Activated CD4-positive, alpha-beta memory T cell treated with anti-CD3 and anti-CD28 coated beads for 36 hours (primary cell): ENCODE measurements at places on chromosomes 5 and 9.

GRCh38 chr9:38062498-38063362 is 6.3 kb downstream of the SHB start:
- DNase-seq, result no peak

DNA sequence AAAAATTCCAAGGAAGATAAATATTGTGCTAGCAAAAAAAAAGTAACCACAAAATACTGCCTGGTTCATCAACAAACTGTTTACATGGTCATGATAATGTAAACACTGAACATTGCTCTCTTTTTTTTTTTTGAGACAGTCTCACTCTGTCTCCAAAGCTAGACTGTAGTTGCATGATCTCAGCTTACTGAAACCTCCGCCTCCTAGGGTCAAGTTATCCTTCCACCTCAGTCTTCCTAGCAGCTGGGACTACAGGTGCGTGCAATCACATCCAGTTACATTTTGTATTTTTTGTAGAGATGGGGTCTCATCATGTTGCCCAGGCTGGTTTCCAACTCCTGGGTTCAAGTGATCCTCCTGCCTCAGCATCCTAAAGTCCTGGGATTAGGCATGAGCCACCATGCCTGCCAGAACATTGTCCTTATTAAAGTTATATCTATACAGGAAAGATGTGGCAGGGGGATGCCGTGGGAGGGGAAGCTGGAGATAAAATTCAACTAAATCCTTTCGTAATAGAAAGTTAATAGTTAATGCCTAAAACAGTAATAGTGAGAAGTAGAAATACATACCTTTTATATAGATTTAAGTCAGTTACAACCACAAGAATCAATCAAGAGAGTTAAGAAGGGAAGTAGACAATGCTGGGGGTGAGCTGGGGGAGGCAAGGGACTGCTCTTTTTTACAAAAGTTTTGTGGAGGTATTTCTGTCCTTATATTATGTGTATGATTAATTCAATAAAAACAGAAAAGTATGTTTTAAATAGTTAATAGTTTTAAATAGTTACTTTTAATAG is 52.3 kb downstream of the RGMB start:
- DNase-seq, result no peak

GRCh38 chr9:137042751-137043727 is 2.9 kb downstream of the NPDC1 start:
- no peak for DNase-seq

- no peak for DNase-seq
Measured at GRCh38 chr9:113621309-113621791, 157.8 kb downstream of the RGS3 start.

DNA sequence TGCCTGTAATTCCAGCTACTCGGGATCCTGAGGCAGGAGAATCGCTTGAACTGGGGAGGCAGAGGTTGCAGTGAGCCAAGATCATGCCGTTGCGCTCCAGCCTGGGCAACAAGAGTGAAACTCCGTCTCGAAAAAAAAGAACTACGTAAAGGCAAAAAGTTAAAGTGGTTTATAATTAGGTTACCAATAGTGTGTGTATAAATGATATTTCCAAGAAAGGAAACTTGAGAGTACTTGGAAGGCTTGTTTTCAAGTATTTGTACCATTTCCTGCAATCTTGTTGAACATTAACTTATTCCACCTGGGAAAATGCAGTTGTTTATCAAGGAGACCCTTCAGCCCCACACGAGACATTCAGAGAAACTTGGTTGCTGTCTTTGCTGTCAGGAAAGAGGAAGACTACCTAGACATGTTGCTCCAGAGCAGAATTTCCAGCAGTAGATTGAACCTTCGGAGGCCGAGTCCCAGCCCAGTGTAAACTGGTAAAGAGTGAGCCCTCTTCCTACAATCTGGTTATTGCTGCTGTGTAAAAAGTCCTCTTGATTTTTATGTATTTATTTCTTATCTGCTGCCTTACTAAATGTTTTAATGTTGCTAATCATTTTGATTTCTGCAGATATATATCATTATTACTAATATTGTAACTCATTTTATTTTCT is 30.1 kb downstream of the STXBP1 start:
- DNase-seq, result no peak

DNA sequence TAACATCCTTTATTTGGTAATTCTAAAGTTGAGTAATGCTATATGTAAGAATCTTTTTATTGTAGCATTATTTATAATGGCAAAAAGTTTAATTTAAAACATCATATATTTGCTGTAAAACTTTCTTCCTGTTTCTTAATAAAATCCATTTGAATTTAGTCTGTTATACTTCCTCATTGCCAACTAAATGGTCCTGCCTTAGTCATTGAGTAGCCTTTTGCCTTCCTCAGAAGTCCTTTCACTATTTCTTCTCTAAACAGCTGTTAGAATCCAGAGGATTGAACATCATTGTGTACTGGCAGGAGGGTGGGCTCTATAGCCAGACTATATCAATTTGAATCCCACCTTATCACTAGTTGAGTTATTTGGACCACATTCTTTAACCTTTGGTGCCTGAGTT is 11.0 kb downstream of the SLC44A1 start:
- DNase-seq, result no peak

GRCh38 chr5:151223447-151224264 is at the start of gene CCDC69:
Gene CCDC69, minus strand, starts transcription at chr5:151224092. Its CDS starts 122 bp downstream, at chr5:151223970.
- peak; percentile 70 for DNase-seq

DNA sequence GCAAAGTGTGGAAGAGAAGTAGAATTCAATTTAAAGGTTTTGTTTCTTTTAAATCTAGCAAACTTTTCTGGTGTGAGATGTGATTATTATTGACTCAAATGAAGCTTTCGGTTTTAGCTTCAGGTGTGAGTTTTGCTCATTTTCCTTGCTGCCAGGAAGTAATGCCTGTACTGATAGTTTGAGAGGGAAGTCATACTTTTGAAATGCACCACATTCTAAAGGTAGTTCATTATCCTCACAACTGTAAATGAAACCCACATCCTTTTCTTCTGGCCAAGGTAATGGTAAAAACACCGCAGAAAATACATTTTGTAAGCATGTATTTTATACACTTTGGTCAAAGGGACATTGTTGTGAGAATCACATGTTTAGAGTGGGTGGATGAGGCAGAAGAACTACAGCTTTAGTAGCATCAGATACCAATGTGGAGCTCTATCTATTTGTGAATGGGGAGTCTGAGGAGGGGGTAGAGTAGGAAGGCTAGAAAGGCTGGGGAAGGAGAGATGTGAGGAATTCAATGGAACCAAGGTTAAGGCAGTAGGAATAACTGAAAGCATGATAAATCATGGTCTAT is 167.0 kb upstream of the CDKN2B start:
- DNase-seq, result no peak

GRCh38 chr5:64214132-64214531 is 48.5 kb downstream of the RNF180 start:
- DNase-seq, result no peak

- DNase-seq, result no peak
Measured at GRCh38 chr9:121125590-121125989, 50.8 kb downstream of the CNTRL start.

GRCh38 chr5:169153405-169153804 is 147.5 kb downstream of the SLIT3 start:
- DNase-seq, result no peak

DNA sequence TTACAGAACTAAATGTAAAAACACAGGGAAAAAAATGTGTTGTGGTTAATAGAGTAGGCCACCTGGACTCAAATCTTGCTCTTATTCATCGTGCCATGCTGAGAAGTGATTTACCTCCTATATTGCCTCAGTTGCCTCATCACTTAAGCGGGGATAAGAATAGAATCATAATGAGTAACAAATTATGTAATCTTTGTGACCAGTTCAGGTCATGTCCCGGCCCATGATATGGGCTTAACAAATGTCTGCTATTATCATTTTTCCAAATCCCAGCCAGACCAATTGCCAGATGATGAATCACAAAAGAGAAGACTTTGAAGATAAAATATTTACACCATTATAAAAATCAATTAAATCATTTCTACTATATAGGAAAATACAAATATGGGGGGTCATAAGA is 89.8 kb downstream of the CDH6 start:
- no peak for DNase-seq

- no peak for DNase-seq
Measured at GRCh38 chr5:138946831-138947560, 71.9 kb upstream of the LRRTM2 start.

- DNase-seq, result no peak
Measured at GRCh38 chr5:123093601-123094236, 4.7 kb downstream of the PRDM6 start.

GRCh38 chr9:133238272-133238850 is 29.3 kb upstream of the OBP2B start:
- DNase-seq, result peak; percentile 45

DNA sequence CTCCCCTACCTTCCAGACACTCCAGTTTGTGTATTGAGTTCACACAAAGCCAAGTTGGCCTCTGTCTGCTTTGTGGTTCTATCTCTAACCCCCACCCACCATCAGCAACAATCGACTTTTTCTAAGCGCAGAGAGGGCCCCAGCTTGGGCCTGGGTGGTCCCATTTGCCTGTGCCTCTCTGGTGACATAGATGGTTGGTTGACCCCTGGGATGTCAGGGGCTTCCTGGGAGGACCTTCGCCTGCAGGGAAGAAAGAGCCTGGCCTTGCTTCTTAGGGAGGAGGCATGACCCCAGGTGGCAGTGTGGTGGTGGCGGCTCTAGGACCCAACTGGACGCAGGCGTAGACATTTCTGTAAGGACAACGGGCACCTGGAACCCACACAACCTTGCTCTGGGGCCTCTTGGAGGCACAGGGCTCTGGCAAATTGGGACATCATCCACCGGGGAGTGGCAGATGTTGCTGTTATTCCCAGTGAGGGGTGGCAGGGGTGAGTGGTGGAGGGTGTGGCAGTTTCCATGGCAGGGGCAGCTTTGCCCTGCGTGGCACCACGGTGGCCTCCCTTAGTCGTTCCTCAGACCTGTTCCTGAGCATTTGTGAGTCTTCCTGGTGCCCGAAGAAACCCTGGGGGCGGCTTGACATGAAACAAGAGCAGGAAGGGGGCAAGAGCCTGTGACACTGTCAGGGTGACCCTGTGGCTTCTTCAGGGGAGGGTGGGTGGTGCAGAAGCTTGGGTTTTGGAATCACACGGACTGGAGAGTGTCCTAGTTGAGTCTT is 171.0 kb upstream of the IER5L start:
- no peak for DNase-seq

DNA sequence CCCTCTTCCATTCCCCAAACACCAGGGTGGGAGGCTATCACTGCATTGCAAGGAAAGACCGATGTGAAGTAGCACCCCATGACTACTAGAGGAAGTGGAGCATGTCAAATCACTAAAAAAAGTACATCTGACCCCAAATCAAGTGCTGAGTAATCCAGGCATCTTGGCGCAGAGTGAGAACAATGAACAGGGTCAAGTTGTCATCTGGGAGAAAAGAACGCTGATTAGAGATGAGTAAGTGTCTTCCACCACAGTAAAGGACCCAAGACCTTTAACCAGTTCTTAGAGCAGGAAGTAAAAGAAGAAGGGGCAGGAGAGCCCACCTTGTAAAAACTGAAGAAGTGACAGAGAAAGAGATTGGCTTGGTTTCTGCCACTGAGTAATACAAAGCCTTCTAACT is 75.0 kb upstream of the RAD23B start:
- no peak for DNase-seq

DNA sequence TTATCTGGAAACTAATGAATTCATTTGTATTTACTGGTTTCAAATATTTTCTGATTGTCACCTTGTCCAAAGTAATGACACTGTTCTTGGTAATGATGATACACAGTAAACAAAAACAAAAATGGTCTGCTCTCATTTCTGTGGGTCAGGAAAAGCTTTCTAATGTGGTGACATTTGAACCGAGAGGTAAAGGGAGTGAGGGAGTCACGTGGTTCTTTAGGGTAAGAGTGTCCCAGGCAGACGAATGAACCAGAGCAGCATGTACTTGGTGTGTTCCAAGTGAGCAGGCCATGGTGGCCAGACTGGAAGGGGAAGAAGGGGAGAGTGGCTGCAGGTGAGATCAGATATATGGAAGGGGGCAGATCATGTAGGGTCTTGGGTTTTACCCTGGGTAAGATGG is 247.0 kb upstream of the SLC30A5 start:
- DNase-seq, result no peak

GRCh38 chr5:54520438-54520846 is 2.9 kb downstream of the SNX18 start:
- DNase-seq, result peak; percentile 13
